ENCODE measurements at places on chromosomes 6 and 20.

DNA sequence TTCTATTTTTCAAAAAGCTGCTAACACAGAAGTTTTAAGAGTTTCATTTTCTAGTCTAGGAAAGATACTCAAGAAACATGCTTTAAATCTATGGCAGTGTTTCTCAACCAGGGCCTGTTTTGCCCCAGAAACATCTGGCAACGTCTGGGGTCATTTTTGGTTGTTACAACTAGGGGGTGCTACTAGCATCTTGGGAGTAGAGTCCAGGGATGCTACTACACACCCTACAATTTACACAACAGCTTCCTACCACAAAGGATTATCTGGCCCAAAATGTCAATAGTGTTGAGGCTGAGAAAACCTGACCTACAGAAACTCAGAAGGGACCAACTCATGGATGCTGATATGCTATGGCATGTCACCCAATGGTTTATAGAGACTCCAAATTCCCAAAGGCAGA, 24.4 kb downstream of the SERAC1 start:
- no peaks in the 10 kb centered on the region for H3K27me3 ChIP-seq
- no peak overlapping the region for H3K4me3 ChIP-seq

- H3K27me3 ChIP-seq = peaks cover 8% of the 10 kb centered on the region
- peak; percentile 57 for DNase-seq
- no peak overlapping the region for H3K4me3 ChIP-seq
- no peaks in the 10 kb centered on the region for H3K4me1 ChIP-seq
Measured at GRCh38 chr20:36274181-36274841, 31.8 kb upstream of the DLGAP4 start.

DNA sequence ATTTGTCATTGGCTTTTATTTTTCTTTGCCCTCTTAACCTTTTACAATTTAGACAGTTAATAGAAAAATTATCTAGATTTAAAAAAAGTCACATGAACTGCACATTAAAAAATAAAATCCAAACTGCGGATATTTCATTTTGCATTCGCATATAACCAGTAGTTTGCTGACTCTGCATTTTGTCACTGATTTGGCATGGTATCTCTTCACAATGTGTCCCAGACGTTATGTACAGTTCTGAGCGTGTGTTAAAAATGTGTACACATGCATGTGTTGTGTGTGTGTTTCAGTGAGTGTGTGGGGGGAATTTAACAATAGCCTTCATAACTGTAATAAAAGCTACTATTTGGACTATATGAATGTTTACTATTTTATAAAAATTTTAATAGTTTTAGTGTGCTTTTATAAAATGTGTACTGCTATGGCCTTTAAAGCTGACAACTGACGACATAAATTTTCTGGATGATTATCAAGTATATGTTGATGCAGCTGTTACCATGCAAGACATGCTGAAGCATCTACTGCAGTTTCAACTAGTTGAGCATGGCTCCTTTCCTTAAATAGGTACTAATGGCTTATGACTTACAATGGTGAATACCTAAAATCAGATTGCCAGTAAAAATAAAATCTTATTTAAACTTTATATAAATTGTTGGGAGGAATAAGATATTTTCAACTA, 67.7 kb downstream of the HMGCLL1 start:
- H3K4me1 ChIP-seq = no peaks in the 10 kb centered on the region
- no peak for DNase-seq
- H3K27me3 ChIP-seq = no peaks in the 10 kb centered on the region
- no peaks in the 10 kb centered on the region for H3K36me3 ChIP-seq

DNA sequence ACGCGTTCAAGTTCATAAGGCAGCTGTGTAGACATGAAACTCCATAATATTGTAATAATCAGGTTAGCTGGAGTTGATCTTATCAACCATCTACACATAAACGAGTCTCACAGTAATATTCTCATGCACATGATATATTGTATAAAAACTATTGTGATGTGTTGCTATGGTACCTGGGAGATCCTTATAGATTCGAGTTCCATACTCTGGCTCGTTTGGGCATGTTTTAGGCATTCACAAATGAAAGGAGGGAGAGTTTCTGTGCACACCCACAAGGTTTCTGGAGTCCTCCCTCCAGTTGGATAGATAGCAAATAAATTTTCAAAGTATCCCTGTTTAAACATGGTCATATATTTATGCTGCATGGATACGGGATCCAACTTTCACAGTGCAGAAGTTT, 567.5 kb upstream of the SLC35B3 start:
- no peaks in the 10 kb centered on the region for H3K4me1 ChIP-seq
- DNase-seq = no peak

DNA sequence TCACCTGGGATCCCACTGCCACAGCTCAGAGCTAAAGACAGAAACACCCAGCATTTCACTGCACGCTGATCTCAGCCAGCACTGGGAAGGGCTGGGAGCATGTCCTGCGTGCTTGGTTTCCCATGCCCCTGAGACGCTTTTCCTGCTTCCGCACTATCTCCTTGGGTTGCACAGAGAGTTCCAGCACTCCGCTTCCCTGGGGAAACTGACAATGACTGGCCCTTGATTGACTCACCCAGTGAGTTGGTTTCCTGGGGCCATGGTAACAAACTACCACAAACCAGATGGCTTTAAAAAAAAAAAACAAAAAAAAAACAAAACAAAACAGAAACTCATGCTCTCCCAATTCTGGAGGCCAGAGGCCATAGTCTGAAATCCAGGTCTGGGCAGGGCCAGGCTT, 14.8 kb upstream of the MAS1L start:
- DNase-seq = no peak
- H3K4me3 ChIP-seq = no peak overlapping the region
- H3K27ac ChIP-seq = no peak overlapping the region
- H3K27me3 ChIP-seq = peaks cover 11% of the 10 kb centered on the region

DNA sequence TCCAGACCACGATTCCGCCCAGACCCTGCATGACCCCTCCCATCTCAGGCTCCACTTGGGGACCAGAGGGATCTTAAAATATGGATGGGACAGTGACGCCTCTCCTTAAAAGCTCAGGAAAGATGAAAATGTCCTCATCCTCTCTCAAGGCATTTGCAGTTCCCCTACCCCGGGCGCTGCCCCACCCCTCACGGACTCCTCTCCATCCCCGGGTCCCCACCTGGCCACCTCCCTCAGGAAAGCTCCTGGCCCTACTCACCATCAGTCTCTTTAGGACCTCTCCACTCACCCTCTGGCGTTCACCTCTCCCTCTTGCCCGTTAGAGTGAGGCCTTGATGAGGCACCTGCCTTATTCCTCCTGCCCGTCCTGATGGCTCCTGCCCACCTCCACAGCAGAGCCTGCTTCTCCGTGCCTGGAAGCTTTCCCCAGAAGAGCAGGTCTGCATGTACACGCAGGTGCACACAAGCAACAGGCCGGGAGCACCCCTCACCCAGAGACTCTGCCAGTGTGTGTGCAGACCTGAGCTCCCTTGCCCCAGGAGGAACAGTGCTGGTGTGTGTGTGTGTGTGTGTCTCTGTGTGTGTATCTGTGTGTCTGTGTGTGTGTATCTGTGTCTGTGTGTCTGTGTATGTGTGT, 105.6 kb upstream of the NXT1 start:
- H3K4me1 ChIP-seq = peaks cover 5% of the 10 kb centered on the region
- H3K36me3 ChIP-seq = no peaks in the 10 kb centered on the region
- no peak for DNase-seq
- peaks cover 23% of the 10 kb centered on the region for H3K27me3 ChIP-seq
- H3K4me3 ChIP-seq = no peak overlapping the region
- H3K27ac ChIP-seq = no peak overlapping the region

DNA sequence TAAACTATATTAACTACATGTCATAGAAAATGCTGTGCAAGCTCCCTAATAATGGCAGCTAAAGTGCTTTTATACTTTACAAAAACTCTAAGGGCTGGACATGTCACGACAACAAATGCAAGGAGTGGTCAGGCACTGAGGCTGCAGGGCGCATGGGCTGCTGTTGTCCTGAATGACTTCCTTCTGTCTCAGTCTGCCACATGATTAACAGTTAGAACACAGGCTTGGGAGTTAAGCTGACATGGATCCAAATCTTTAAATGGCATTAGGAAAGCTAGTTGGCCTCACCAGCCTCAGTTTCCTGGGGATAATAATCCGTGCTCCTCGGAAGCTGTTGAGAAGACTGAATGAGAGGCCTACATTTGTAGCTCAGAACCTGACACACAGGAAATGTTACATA, 57.4 kb downstream of the PREP start:
- H3K27ac ChIP-seq = peak overlapping the region; percentile 68
- peaks cover 10% of the 10 kb centered on the region for H3K4me1 ChIP-seq
- no peak overlapping the region for H3K4me3 ChIP-seq
- no peak for DNase-seq

DNA sequence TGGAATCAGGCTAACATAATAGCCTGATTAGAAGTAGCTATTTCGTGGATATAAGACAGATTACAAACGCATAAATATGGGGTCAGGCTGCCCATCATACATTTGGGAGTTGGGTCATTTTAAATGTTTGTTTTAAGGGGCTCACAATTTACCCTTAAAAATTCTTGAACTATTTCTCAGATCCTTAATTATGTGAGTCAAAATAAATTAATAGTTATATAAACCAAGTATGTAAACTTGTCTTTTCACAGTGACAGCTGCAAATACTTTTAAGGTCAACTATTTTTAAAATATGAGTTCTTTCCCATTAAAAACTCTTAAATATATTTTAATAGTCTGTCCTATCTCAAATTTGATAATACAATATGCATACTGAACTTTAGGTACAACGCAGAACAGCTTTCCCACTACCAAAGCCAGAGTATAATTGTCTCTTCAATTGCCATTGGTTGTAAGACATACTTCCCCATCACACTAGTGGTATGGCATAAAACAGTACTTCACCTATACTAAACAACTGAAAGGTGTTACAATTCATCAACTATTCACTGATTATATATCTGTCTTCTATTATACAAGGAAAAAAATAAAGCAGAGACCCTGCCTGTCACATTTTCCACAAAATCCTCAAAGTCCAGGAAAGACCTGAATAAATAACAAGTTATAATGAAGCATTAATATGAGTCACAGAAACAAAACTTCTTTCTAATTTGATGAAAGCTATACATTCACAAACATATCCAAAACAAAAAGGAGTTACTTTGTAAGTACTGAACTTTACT, 80.8 kb upstream of the COL21A1 start:
- no peaks in the 10 kb centered on the region for H3K36me3 ChIP-seq
- peaks cover 2% of the 10 kb centered on the region for H3K27me3 ChIP-seq
- H3K27ac ChIP-seq = no peak overlapping the region
- H3K4me3 ChIP-seq = no peak overlapping the region
- H3K4me1 ChIP-seq = peaks cover 6% of the 10 kb centered on the region

DNA sequence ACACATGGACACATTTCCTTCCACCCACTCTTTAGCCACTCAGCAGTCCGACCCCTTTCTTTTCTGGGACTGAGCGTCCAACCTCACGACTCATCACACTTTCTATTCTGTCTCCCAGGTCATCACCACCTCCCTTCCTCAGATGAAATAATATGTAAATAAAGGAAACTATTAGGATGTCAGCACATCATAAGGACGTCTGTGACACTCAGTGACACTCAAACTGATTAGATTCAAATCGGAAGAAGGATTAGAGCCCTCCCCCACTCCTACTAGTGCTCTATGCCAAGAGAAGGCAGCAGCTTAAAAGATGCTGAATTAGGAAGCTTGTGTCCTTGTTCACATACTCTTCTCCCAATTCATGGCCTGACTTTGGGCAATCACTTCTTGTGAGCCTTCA, 113.6 kb downstream of the TNFRSF21 start:
- no peaks in the 10 kb centered on the region for H3K36me3 ChIP-seq
- H3K27me3 ChIP-seq = peaks cover 4% of the 10 kb centered on the region
- H3K4me1 ChIP-seq = peaks cover 15% of the 10 kb centered on the region
- no peak for DNase-seq

GRCh38 chr6:46251583-46252339, 81.0 kb upstream of the ENPP5 start:
- no peak overlapping the region for H3K4me3 ChIP-seq
- H3K4me1 ChIP-seq = no peaks in the 10 kb centered on the region
- H3K27me3 ChIP-seq = no peaks in the 10 kb centered on the region
- no peak overlapping the region for H3K27ac ChIP-seq
- no peak for DNase-seq

- H3K4me3 ChIP-seq = peak overlapping the region; percentile 96
- no peaks in the 10 kb centered on the region for H3K36me3 ChIP-seq
- DNase-seq = no peak
- H3K27me3 ChIP-seq = peaks cover 43% of the 10 kb centered on the region
- H3K27ac ChIP-seq = peak overlapping the region; percentile 93
- peaks cover 11% of the 10 kb centered on the region for H3K4me1 ChIP-seq
Measured at GRCh38 chr6:54846857-54847674, 495 bp downstream of the FAM83B start.

GRCh38 chr6:72905705-72906478, 284.0 kb downstream of the KCNQ5 start:
- no peak overlapping the region for H3K4me3 ChIP-seq
- H3K27ac ChIP-seq = no peak overlapping the region
- no peak for DNase-seq

DNA sequence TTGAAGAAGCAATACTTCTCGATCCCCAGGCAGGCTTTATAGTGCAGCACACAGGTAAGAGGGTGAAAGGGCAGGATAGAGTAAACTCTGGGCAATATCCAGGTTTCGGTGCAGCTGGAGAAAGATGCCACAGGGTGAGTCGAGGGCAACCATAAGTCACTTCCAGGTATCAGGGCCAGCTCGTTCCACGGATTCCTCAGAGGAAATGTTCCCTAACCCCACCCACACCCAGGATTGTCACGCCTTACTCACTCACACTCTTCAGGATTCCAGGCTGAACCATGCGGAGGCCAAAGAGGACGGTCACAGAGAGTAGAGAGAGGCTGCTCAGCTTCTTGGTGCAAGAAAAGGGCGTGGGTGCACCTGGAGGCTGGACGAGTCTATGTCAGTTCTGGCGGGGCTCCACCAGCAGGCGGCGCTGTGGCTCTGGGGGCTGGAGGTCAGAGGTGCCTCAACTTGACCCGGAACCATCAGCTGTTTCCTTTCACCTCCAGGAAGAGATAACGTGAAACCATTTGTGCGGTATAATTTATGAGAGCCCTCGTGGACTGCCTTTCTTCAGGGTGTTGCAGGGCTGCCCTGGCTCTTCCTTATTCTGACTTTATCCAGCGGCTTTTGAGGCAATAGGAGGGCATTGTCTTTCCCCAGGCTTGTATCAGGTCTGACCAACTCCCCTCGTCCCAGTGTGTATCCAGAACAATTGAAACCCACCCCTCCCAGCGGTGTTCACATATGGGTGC, 14.5 kb upstream of the WFDC12 start:
- H3K4me3 ChIP-seq = no peak overlapping the region
- H3K4me1 ChIP-seq = no peaks in the 10 kb centered on the region
- H3K36me3 ChIP-seq = no peaks in the 10 kb centered on the region
- no peak overlapping the region for H3K27ac ChIP-seq
- H3K27me3 ChIP-seq = peaks cover 9% of the 10 kb centered on the region

- DNase-seq = no peak
- peaks cover 3% of the 10 kb centered on the region for H3K27me3 ChIP-seq
- no peak overlapping the region for H3K27ac ChIP-seq
- H3K4me3 ChIP-seq = no peak overlapping the region
- peaks cover 4% of the 10 kb centered on the region for H3K4me1 ChIP-seq
Measured at GRCh38 chr20:42402455-42402854, 784.3 kb upstream of the CHD6 start.

- no peak for DNase-seq
- no peaks in the 10 kb centered on the region for H3K36me3 ChIP-seq
- no peaks in the 10 kb centered on the region for H3K27me3 ChIP-seq
Measured at GRCh38 chr6:156883497-156884252, 106.5 kb downstream of the ARID1B start.

GRCh38 chr6:16285467-16286150, 47.2 kb downstream of the GMPR start:
- no peak for DNase-seq
- peaks cover 8% of the 10 kb centered on the region for H3K27me3 ChIP-seq

GRCh38 chr6:44661221-44662008, 273.9 kb downstream of the CDC5L start:
- peaks cover 60% of the 10 kb centered on the region for H3K4me1 ChIP-seq
- peaks cover 6% of the 10 kb centered on the region for H3K27me3 ChIP-seq
- H3K36me3 ChIP-seq = no peaks in the 10 kb centered on the region
- H3K27ac ChIP-seq = peak overlapping the region; percentile 84
- no peak for DNase-seq
- H3K4me3 ChIP-seq = peak overlapping the region; percentile 65

Data from type B pancreatic cell (in vitro differentiated cells).